Stimulated activated CD8-positive, alpha-beta memory T cell treated with anti-CD3 and anti-CD28 coated beads, Interleukin-15, amount 100 ng/mL, for 4 hours (primary cell): ENCODE measurements at places on chromosomes 7 and 10.

- no peak for DNase-seq
These were observed 145.8 kb downstream of the DNAJB6 start for GRCh38 chr7:157482517-157483087.

DNA sequence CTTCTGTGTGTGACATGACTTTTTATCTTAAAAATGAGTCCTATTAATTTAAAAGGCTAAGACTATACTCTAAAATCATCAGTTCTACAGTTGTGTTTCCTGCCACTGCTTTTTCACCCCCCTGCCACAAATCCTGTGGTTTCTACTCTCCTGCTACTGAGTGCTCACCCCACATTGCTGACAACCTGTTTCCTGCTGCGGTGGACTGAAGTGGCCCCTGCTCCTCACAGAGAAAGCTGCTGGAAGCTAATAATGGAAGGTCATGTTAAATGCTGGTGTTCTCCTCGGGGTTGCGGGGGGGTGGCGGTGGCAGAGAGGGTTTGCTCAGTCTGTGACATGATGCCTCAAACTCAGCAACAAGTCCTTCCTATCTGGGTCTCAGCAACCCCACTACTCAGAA is 113.2 kb upstream of the INHBA start:
- DNase-seq = no peak

GRCh38 chr7:1103789-1104515 is 16.0 kb downstream of the GPER1 start:
- no peak for DNase-seq

- DNase-seq = no peak
These were observed 11.5 kb upstream of the YAE1 start for GRCh38 chr7:39554583-39555165.

- no peak for DNase-seq
These were observed 418.1 kb downstream of the GFRA1 start for GRCh38 chr10:115854740-115855435.
